ENCODE measurements at places on chromosomes 7 and 10.

GRCh38 chr10:103885617-103886016 lies 30.2 kb upstream of the SH3PXD2A start:
- no peaks in the 10 kb centered on the region for H3K27me3 ChIP-seq
- H3K4me1 ChIP-seq = peaks cover 36% of the 10 kb centered on the region
- H3K36me3 ChIP-seq = peaks cover 66% of the 10 kb centered on the region
- H3K4me3 ChIP-seq = no peak overlapping the region
- no peak overlapping the region for H3K27ac ChIP-seq
- DNase-seq = no peak

DNA sequence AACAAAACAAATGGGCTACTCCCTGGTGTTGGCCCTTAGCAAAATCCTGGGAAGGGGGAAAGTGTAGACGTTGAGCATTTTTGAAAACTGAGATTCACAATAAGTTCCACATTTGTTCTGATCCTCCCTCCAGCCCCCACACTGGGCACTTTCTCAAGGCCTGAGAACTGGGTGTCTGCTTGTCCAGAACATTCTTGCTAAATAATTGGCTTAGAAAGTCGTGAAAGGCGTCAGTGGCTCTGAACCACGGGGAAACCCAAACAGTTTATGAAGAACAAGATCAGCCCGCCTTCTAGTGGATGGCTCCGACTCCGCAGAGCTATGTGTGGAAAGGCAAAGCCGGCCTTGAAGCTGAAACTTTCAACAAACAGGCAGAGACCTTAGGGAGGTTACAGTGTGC lies 370.1 kb downstream of the PRPF18 start:
- peaks cover 3% of the 10 kb centered on the region for H3K27me3 ChIP-seq
- no peak overlapping the region for H3K4me3 ChIP-seq
- H3K4me1 ChIP-seq = peaks cover 1% of the 10 kb centered on the region
- H3K27ac ChIP-seq = no peak overlapping the region
- no peak for DNase-seq

- H3K27ac ChIP-seq = no peak overlapping the region
- no peaks in the 10 kb centered on the region for H3K36me3 ChIP-seq
- H3K27me3 ChIP-seq = peaks cover 13% of the 10 kb centered on the region
- H3K4me1 ChIP-seq = peaks cover 15% of the 10 kb centered on the region
- no peak for DNase-seq
Measured at GRCh38 chr10:2893158-2893845, 174.0 kb upstream of the PFKP start.

GRCh38 chr7:114051871-114052331 lies 133.1 kb upstream of the PPP1R3A start:
- H3K27ac ChIP-seq = no peak overlapping the region
- H3K27me3 ChIP-seq = no peaks in the 10 kb centered on the region
- H3K36me3 ChIP-seq = no peaks in the 10 kb centered on the region
- H3K4me3 ChIP-seq = no peak overlapping the region
- peaks cover 7% of the 10 kb centered on the region for H3K4me1 ChIP-seq
